ENCODE measurements at places on chromosomes 5 and 9. TPM values are rescaled to one million over a fixed set of nuclear protein-coding genes. Genes with fewer than 3 reads are reported as not detected.

CATSPER3 gene
- not detected for total RNA-seq

LCN9 gene
- not detected for total RNA-seq

RHOBTB3 gene
- 54.3 TPM for total RNA-seq

NLN gene
- 16.9 TPM for total RNA-seq

CCL21 gene
- total RNA-seq: not detected

DRD1 gene
- not detected for total RNA-seq

PAEP gene
- total RNA-seq: 0.27 TPM

Data from A375 (cell line).